NCI-H1417 treated with DMSO at 0.1 percent for 48 hours (cell line): ENCODE measurements at places on chromosomes 7 and 10.

DNA sequence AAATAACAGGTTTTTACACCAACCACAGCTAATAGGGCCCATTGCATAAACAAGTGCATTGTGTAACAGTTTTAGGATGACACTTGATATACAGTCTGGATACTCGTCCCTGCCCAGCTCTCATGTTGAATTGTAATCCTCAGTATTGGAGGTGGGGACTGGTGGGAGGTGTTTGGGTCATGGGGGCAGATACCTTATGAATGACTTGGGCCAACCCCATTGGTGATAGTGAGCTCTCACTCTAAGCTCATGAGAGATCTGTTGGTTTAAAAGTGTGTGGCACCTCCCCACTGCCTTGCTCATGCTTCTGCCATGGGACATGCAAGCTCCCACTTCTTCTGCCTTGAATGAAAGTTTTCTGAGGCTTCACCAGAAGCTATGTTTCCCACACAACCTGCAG lies 136.7 kb downstream of the PDE1C start:
- DNase-seq, result no peak

DNA sequence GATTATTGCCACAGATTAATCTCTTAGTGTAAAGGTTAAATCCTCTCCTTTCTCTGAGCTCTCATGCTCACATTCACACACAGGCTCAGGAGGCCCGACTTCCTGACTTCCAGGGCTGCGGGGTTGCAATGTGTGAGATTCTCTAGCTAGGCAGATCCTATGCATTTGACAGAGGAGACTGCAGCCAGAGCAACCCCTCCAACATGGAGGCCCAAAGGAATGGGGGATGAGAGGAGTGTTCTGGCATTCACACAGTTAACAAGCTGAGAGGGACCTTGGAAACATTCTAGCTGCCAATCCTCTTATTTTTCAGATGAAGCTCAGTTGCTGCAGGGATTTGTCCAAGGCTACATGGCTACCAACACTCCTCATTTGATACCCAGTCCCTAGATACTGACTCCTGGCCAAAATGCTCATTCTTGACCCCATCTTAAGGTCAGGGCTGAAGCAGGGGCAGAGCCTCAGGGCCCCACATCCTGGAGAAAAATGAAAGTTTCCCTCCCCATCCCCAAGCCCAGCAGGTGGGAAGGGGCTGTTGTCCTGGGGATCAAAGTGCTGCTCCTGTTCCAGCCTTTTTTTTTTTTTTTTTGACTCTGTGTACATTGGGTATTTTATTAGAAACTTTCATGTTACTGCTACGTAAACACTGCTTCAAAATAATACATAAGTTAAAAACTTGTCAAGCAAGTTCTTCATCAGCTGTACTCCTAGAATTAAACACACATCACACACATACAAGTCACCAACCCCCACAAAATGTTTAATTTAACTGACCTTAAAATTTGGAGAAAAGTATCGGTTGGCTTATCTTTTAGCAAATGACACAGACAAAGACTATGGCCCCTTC lies 325.6 kb downstream of the PLXNA4 start:
- DNase-seq, result no peak

GRCh38 chr10:97000487-97001182 lies 168.5 kb downstream of the LCOR start:
- DNase-seq, result no peak

GRCh38 chr10:31972519-31973041 lies 43.9 kb upstream of the ARHGAP12 start:
- no peak for DNase-seq

- DNase-seq, result peak; percentile 3
These were observed 10.6 kb upstream of the DNMBP start for GRCh38 chr10:100020142-100020885.

DNA sequence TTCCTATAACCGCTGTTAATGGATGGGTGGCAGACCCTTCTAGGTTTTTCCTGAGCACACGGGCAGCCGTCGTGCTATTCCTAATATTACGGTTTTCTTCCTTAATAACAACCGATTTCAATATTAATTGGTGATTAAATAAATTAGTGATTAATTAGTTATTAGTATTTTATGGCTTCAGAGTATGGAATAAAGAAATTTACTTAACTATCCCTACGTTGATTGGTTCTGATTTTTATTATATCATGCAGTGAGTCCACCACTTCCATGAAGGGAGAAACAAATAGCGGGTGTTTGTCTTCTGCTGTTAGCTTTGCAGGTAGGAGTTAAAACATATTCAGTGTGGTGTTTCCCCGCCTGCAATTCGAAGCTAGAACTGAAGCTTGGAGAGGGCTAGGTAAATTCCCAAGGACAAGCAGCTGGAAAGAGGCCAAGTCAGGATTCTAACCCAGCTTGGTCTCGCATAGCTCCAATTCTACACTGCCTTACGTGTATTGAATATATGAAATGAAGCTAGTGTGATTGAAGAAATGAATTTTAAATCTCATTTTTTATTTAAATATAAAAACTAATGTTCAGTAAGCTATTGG lies 928 bp upstream of the CSTF2T start:
- DNase-seq, result no peak

DNA sequence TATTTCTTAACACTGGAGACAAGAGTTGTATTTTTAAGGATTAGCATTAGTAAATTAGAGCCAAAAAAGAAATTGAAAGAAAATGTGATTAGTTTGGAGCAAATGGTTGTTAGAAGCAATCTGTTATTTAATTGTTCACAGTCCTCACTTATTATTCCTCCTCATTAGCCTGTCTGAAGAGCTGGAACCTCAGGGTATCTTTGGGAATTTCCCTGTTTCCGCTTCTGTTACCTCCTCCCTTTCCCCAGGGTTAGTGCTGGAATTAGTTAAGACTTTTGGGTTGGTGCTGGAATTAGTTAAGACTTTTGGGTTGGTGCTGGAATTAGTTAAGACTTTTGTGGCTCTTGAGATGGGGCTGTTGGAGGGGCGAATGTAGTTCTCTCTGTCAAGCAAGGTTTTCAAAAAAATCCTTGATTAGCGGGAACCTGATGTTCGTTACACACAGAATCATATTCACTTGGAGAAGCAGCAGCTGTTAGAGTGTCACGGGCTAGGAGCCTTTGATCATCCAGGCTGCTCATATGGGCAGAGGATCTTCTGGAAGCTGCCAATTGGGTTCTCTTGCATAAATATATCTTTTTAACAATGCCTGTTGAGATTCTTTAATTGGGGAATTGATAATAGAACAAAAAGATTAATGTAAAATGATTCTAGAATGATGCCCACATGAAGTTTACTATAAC lies 251.0 kb upstream of the NPSR1 start:
- no peak for DNase-seq

DNA sequence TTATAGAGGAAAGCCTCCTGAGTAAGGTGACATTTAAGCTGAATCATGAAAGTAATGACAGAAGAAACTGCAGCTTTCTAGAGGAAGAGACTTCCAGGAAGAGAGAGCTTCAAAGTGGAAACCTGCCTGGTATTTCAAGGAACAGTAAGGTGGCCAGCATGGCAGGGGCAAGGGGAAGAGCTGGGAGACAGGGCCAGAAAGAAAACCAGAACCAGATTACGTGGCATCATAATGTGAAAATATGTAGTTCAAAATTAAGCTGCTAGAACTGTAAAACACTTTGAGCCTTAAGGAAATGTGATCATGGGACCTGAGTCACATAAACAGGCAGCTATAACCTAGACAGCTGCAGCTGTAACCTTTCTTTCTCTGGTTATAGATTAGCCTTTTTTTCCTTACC lies 238.0 kb upstream of the FOXK1 start:
- no peak for DNase-seq

- DNase-seq, result no peak
These were observed 148.7 kb upstream of the PPP2R2D start for GRCh38 chr10:131751827-131752775.

DNA sequence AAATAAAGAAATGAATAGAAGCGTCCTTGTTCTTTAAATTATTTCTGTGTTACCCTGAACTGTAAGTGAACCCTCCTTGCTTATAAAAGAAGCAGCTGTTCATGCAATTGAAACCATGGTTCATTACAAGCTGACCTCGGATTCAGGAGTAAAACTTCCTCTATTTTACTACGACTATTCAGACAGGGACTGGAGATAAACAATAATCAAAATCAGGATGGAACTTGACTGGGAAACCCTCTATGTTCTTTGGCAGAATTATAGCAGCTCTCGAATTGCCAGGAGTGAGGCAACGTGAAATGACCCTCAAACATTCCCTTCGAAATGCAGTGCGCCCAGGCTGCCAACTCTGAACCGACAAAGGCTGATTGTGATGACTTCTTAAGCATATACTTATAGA lies 172.1 kb downstream of the CYP26A1 start:
- DNase-seq, result no peak

GRCh38 chr7:136058546-136058945 lies 81.4 kb upstream of the MTPN start:
- no peak for DNase-seq

DNA sequence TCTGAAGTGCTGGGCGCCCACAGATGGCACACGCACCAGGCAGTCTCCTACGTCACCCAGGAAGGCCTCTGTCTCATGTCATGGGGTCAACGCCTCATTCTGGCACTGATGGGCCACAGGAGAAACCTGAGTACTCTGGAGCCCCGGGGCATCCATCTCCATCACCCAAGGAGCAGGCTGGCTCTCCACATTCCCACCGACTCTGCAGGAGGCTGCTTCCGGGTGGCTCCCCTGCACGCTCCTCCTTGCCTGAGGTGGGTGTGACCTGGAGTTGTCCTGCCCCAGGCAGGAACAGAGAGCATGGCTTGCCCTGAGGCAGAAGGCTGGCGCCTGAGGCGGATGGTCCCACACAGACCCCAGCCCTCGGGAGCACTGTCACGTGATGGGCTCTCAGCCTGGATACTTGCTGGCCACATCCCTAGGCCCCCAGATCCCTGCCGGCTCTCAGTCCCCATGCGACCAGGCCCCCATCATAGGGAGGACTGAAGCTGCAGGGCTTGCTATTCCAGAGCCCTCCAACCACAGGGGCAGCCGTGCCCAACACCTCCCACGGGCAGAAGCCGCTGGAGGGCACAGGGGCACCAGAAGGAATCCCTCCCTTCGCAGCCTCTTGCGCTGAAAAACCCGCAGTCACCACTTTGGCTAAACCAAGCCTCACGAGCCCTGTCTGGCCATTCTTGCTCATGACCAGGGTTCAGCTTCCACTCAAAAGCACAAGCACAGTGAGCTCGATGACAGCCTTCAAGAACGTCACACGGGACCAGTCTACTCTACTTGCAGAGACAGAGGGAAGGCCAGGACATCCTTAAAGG lies 80.7 kb downstream of the MAD1L1 start:
- no peak for DNase-seq

DNA sequence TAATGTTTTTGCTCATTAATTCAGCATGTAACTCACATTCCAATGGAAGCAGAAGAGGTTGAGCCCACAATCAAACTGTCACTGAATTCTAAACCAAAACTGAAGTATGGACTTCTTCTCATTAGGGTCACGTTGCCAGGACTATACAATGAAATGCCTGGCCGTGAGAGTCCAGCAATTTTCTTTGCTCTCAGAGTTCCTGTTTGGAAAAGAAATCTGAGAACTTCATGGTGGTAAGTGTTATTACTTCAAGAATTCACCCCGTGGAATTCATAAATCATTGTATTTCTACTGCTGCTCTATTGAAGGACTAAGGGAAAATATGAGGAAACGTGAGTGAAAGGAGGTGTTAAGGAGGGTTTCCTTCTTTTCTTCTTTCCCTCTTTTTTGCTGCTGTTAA lies 441.8 kb upstream of the AKR1E2 start:
- DNase-seq, result no peak

DNA sequence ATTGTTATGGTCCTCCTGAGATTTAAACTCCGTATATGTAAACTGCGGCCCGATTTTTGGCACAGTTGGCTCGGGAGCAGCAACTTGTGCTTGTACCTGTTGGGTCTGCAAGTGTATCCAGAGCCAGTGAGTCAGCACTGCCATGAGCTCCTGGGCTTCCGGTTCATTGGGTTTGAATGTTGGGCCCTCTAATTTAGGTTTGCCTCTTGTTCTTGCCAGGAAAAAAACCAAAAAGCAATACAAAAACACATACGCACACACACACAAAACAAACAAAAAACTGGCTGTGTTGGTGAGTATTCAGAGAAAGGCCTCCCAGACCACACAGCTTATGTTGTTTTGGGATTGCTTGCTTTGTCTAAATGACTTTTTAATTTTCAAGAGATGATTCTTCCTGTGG lies 26.3 kb downstream of the SND1 start:
- DNase-seq, result no peak

DNA sequence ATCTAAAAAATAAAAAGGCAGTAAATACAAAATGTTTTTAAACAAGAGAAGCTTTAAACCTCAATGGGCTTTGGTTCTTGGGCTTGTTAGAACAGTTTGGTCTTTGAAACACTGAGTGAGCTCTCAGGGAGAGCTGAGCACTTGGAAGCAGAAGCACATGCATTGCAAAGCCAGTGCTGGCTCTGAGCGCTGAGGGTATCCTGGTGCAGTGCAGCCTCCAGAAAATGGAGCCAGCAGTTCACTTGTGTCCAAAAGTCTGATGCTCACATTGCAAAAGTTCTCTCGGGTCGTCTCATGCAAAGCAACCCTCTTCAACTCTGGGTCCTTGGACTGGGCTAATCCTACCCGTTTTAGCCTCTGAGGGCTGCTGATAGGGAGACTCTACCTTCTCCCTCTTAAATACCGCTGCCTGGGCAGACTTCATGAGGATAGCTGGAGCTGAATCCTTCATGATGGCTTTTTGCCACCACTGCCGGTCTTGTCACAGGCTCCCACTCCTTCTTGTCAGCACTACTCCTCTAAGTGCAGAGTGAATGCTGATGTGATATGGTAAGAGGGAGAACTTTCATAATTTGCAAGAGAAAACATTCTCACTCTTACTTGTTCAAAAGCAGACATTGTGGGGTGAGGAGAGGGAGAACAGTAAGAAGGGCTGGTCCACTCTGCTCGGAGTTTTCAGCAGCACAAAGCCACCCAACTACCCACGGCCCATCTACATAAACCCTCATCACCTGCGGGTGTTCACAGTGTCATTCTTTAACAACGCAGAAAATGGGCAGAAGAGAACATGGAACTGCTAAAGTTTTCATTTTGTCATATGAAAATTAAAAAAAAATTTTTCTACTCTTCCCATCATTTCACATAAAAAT lies 42.2 kb upstream of the BMPER start:
- no peak for DNase-seq
